Neuronal stem cell (in vitro differentiated cells): ENCODE measurements at places on chromosomes 5 and 9.

- DNase-seq = no peak
Observed at GRCh38 chr5:40446910-40447309, 232.8 kb upstream of the PTGER4 start.

GRCh38 chr9:69645488-69645887 lies 26.7 kb downstream of the APBA1 start:
- no peak for DNase-seq

DNA sequence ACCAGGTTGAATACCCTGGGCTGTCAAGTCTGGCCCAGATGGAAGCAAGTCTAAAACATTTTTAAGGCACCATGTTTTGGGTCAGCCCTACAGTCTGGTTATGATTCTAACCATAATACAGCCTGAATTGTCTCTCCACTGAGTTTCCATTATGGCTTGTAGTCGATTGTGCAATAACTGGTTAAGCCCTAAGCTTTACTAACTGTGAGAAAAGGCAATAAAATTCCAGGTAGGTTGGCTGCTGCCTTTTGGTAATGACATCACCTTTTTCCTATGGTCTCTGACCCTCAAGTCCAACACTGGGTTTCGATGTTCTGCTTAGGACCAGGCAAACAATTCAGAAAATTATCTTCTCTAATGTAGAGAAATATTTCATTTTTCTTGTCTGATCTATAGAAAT lies 243.3 kb downstream of the ACTL7B start:
- no peak for DNase-seq

- DNase-seq = no peak
Observed at GRCh38 chr9:90787771-90788460, 13.7 kb upstream of the SYK start.

DNA sequence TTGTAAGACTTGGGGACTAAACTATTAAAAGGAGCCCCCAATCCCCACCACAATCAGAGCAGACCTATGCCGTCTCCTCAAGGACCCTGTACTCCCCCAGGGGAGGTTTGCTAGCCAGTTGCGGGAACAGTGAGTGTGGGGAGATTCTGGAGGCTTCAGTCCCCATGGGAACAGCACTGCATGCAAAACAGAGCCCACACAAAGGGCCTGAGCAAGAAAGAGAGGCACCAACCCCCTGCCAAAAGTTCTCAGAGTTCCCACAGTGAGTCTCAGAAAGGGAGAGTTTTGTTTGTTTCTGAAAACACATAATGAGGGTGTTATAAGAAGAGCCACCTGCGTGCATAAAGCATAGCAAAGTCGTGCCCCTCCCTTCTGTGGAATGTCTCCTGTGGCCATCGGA lies 56.6 kb downstream of the CFAP90 start:
- no peak for DNase-seq

- DNase-seq = no peak
Observed at GRCh38 chr5:148708854-148709253, 54.5 kb upstream of the HTR4 start.

- no peak for DNase-seq
Observed at GRCh38 chr5:149735066-149735465, 5.0 kb downstream of the PPARGC1B start.

DNA sequence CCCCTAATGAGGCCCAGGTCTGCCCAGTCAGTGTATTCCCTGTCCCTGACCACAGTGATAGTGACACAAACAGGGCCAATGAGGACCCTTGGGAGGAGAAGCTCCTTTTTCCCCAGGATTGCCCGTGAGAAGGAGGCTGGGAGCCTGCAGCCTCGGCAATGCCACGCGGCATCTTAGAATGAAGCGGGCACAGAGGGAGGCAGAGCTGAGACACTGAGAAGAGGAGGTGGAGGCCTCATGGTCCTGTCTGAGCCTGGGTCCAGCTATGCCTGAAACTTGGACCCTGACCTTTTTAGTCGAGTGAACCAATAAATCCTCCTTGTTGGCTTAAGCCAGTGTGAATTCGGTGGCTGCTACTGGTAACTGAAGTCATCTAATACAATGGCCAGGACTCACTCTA lies 28.4 kb downstream of the STC2 start:
- DNase-seq = no peak

- DNase-seq = no peak
Observed at GRCh38 chr5:122774519-122774860, 390 bp upstream of the SNX2 start.

DNA sequence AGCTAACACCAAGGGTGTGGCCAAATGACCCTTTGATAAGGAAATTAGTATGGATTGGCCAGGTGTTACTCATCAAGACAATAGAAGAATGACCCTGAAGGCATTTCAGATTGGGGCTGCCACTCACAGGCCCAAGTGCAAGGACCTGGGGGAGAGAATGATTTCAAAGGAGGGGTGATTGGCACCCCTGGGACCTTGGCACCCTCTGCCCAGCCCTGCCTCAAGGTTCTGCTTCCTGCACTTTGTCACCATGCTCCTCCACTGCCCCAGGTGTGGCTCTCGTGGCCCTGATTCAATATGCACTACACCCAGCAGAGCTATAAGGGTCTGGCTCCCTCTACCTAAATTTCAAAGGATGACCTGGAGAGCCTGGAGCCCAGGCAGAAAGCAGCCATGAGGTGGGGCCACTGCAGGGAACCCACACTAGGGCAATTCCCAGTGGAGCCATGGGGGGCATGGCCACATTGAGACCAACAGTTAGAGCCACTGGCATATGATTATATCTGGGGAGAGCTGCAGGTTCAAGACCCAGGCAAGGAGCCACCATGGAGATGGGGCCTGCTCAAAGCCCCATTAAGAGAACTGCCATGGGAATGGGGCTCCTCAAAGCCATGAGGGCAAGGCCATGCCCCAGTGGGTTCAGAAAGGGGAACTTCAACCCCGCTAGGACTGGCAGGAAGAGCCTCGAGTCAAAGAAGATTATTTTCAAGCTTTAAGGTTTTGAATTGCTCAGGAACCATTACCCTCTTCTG lies 93.0 kb downstream of the CEMIP2 start:
- no peak for DNase-seq

- no peak for DNase-seq
Observed at GRCh38 chr9:114028646-114029045, 49.5 kb downstream of the AMBP start.
